ENCODE measurements at places on chromosomes 5 and 9. TPM values are rescaled to one million over a fixed set of nuclear protein-coding genes. Genes with fewer than 3 reads are reported as not detected.
A peak's percentile ranks its signal among the peaks of the same experiment; 100 is the strongest.

The LECT2 gene
- total RNA-seq, result 6.5 TPM

The SLC4A9 gene
- 0.10 TPM for total RNA-seq

The NR2F1 gene
- 10.2 TPM for total RNA-seq

The PCDHB11 gene
- total RNA-seq, result 0.20 TPM

The LRRC19 gene
- total RNA-seq, result 0.55 TPM

The ECM2 gene
- total RNA-seq, result 21.0 TPM

The UBE2QL1 gene
- 0.38 TPM for total RNA-seq

The INSL4 gene
- not detected for total RNA-seq

The SLC25A48 gene
- 5.8 TPM for total RNA-seq

The LCN15 gene
- not detected for total RNA-seq

The PCDHB9 gene
- 0.05 TPM for total RNA-seq

The TAF11L5 gene
- not detected for total RNA-seq

- no peak for DNase-seq
Measured at GRCh38 chr5:14810282-14810681, 61.3 kb downstream of the ANKH start.

DNA sequence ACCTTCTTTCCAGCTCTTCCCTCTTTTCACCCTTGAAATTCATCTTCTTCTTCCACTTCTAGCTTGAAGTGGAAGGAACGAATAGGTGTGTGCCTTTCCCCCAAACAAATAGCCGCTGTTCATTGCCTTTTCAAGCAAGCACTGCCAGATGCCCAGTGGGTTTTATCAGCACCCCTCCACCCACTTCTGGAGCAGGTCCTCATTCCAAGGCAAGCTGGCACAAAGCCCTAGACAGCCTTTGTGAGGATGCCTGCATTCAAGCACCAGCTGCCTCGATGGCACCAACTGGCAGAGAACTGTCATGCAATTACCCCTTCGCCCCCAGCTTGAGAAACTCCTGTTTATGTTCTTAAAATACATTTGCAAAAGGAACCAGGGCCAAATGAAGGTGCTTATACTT, 36.5 kb downstream of the SERINC5 start:
- no peak for DNase-seq

DNA sequence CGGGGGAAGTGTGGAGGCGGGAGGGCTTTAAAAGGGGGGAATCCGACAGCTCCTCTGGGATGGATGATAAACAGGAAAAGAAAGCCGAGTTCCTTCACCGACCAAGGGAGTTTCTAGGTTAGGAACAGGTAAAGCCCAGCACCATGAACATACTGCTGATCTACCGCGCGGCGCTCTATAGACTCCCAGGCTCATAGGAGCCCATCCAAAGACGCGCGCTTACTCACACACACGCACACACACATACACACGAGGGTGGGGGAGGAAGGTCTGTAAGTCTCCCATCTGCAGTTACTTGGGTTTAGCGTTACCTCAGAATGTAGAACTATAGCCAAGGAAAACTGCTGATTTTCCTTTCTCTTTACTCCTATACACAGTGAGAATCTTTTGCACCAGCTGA, 2.6 kb upstream of the GABRB2 start:
- DNase-seq, result no peak

DNA sequence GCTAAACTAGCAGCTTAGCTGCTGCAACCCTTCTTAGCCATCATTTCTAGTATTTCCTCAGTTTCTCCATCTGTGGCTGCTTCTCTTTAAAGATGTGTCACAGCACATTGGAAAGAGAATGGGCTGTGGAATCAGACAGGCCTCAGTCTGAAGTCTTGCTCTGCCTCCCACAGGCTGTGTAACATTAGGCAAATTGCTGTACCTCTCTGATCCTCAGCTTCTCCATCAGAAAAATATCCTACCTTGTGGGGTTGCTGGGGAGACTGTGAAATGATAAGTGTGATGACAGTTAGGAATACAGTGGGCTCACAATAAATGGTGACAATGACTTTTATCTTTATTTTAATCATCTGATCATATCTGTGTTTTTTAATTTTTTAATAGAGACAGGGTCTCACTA, 17.5 kb upstream of the TRIM14 start:
- DNase-seq, result no peak

- no peak for DNase-seq
Measured at GRCh38 chr9:89305868-89306267, 5.1 kb upstream of the CKS2 start.

GRCh38 chr5:159106569-159107282, 7.0 kb upstream of the EBF1 start:
- peak; percentile 75 for DNase-seq

DNA sequence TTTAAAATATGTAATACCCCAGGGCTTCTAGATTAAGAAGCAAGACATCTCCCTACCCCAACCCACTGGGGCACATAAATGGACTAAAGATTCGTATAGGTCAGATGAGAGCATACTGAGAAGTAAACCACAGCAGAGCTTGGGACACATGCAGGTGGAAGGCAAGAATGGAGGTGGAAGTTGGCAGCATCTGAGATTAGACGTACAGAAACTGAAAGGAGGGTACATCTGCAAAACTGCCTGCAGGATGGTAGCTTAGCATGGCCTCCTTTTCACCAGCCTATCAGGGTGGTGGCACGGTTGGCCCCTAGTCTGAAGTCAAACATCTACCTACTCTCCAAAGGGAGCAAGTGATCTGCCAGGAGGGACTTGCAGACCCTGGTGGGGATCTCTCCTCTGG, 181.8 kb downstream of the TSSK1B start:
- no peak for DNase-seq

DNA sequence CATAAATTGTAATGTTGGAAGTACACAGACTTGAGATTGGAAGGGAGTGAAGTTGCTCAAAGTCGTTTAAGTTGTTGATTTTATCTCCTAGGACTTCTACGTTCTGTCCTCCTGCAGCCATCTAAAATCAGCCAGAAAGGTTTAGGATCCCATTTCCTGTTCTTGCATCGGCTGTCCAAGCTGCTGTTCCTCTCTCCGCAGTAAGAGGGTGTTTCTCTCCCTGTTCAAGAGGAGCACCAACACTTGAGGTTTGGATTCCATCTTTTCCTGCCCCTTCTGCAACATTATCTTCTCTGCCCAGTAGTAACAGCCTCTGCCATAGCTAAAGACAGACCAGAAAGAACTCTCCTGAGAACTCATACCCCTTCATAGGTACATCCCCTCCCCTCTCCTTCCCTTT, 373.4 kb downstream of the GADD45G start:
- no peak for DNase-seq

GRCh38 chr5:96569770-96570169, 92.4 kb upstream of the CAST start:
- no peak for DNase-seq

DNA sequence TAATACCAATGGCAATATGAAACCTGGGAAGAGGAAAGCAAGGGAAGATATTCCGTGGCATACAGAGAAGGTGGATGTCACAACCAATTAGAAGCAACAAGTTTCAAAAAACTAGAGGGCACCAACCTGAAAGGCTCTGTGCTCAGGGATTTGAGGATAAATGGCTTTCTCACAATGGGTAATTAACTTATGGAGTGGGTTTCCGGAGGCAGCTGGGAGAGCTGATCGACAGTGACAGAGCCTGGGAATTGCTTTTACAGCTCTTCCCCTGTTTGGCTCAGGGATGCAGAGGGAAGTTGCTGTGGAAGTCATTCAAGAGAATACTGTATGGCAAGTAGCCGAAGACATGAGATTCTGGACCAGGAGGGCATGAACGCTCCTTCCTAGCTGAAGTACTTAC, 237.0 kb downstream of the KIF4B start:
- DNase-seq, result no peak

GRCh38 chr9:115594557-115594956, 476.6 kb upstream of the TNC start:
- no peak for DNase-seq

DNA sequence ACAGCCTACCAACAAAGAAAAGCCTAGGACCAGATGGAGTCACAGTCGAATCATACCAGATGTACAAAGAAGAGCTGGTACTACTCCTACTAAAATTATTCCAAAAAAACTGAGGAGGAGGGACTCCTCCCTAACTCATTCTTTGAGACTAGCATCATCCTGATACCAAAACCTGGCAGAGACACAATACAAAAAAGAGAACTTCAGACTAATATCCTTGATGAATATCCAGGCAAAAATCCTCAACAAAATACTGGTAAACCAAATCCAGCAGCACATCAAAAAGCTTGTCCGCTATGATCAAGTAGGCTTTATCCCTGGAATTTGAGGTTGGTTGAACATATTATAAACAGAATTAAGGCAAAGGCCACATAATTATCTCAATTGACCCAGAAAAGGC, 900.4 kb upstream of the ARRDC3 start:
- DNase-seq, result no peak

DNA sequence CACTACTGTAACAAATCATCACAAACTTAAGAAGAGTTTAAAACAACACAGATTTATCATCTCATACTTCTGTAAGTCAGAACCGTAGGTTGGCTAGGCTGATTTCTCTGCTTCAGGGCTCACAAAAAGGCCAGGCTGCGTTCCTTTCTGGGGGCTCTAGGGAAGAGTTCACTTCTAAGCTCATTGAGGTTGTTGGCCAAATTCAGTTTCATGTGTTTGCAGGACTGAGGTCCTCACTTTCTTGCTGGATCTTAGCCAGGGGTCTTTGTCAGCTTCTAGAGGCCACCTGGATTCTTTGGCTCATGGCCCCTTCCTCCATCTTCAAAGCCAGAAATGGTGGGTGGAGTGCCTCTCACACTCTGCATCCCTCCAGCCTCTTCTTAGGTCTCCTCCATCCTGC, 76.0 kb downstream of the ACTBL2 start:
- DNase-seq, result no peak

- no peak for DNase-seq
Measured at GRCh38 chr9:82706786-82707185, 356.2 kb downstream of the RASEF start.

DNA sequence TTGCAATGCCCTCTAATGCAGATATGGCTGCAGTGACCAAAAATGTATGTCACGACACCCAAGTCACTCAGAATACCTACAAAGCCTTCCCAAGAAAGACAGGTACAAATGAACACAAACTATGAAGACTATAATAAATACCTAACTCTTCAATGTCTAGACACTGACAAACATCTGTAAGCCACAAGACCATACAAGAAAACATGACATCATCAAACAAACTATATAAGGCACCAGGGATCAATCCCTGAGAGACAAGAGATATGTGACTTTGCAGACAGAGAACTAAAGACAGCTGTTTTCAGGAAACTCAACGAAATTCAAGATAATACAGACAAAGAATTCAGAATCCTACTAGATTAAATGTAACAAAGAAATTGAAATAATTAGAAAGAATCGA, 603.7 kb downstream of the CDH9 start:
- DNase-seq, result no peak

GRCh38 chr5:32646061-32646969, 61.0 kb downstream of the SUB1 start:
- DNase-seq, result no peak

- no peak for DNase-seq
Measured at GRCh38 chr9:71602652-71603051, 165.7 kb downstream of the CEMIP2 start.

- no peak for DNase-seq
Measured at GRCh38 chr5:132646583-132647266, 11.2 kb upstream of the IL13 start.

DNA sequence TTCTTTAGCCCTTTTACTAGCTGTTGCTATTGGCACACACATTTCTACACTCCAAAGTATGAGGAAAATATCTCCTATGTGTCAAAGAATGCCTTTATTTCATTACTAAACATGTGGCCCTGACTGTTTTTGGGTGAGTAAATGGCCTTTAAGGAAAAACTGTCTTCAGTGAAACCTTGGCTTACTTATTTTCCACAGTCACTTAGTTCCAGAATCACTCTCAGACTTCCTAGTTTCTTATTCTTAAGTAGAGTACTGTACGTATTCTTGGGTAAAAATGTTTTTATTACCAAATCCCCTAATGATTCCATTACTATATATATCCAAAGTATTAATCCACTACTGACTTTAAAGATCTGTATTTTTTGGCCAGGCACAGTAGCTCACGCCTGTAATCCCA, 27.5 kb downstream of the ERP44 start:
- DNase-seq, result no peak

GRCh38 chr9:86585422-86586143, 231.4 kb upstream of the TUT7 start:
- no peak for DNase-seq

DNA sequence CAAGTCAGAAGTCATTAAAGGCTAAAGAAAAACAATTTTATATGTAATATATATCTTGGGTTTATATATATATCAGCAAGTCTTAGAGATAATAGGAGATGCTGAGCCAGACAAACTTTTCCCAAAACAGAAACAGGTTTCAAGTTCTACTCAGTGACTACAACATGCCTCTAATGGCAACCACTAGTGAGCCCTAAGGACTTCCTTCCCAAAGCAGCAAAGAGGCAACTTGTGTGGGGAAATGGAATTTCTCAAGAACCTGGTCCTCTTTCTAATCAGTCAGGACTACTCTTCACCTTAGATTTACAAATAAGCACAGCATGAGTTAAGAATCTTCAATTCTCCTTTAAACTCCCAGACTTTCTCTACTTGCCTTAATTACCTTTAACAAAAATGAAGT, 17.6 kb downstream of the RNF38 start:
- no peak for DNase-seq

GRCh38 chr9:99415606-99416005, 193.5 kb downstream of the SEC61B start:
- DNase-seq, result no peak

GRCh38 chr5:125257997-125258396, 511.6 kb upstream of the ZNF608 start:
- no peak for DNase-seq

- no peak for DNase-seq
Measured at GRCh38 chr5:90843443-90843842, 284.8 kb downstream of the ADGRV1 start.

- no peak for DNase-seq
Measured at GRCh38 chr9:4422495-4422894, 67.8 kb upstream of the SLC1A1 start.

- DNase-seq, result no peak
Measured at GRCh38 chr5:44740660-44741059, 68.1 kb upstream of the MRPS30 start.

GRCh38 chr9:109771087-109771486, 8.9 kb upstream of the PALM2AKAP2 start:
- no peak for DNase-seq

GRCh38 chr9:19203058-19203457, 27.4 kb upstream of the DENND4C start:
- DNase-seq, result no peak

GRCh38 chr5:150700246-150700593, 642 bp downstream of the RBM22 start:
- no peak for DNase-seq

- DNase-seq, result no peak
Measured at GRCh38 chr9:6632516-6633183, 12.9 kb downstream of the GLDC start.

DNA sequence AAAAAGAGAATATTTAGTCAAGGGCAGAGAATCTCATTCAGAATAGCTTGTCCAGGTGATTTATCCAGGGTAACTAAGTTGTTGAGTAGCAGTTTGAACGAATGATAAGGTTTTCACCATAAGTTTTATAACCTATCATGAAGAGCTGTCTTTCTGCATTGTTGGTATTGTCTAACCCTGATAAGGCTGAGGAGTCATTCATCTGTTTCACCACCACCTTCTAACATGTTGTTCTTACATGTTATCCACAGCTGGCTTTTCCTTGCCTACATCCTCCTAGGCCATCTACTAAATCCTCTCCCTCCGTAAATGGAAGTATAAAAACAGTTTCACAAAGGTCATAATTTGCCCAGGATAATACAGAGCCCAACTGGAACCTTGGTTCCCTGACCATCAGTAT, 24.1 kb downstream of the ZNF462 start:
- DNase-seq, result no peak
